ENCODE measurements at places on chromosomes 13 and 19. TPM values are rescaled to one million over a fixed set of nuclear protein-coding genes. Genes with fewer than 3 reads are reported as not detected.

DNA sequence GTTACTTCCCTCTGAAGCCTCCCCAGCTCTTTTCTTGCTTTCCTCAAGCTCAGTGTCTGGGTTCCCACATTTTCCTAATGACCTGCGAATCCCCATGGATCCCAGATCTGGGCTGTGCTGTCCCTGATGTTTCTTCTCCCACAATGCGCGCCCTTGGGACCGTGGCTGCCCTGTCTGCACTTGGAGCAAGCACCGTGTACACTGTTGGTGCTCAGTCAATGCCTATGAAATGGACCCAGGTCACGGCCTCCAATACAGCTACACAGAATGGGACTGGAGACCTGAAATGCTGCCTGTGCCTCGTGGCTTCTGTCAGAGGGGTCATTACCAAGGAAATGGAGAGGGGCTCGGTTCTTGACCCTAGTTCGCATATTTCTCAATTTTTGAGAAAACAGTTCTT lies 160.1 kb upstream of the SOX1 start:
- DNase-seq: no peak

DNA sequence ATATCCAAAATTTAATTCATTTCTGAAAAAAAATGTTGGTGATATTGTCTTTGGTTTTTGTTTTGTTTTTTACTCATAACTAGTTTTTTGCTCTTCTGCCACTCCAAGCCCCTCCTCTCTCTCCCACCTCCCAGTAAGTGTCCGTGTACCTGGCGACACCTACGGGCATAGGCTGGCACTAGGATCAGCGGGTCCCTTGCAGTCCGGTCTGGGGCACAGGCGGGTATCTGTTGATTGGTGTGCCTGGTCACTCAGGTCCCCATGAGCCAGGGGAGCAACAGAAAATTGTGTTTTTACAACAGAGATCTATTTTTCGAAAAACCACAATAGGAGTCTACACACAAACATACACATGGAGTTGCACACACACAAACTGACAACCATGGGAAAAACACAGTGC lies 104.8 kb downstream of the ZIC5 start:
- no peak for DNase-seq

DNA sequence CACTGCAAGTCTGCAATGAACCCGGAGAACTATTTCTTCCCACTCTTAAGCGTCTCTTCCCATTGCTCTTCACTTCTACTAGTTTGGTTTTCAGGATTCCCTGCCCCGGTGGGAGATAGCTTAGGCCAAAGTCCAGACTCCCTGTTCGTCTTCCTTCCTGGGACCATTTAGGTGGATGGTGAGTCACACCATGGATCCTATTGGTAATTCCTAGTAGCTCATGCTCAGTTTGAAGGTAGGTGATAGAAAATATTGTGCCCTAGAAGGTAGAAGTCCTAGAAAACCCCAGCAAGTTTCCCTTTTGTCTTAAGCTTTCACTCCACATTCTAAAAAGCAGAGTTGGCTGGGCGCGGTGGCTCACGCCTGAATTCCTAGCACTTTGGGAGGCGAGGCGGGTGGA lies 13.8 kb downstream of the CHAF1A start:
- no peak for DNase-seq

- no peak for DNase-seq
These were observed 5.0 kb upstream of the KMT2B start for GRCh38 chr19:35712567-35713505.

DNA sequence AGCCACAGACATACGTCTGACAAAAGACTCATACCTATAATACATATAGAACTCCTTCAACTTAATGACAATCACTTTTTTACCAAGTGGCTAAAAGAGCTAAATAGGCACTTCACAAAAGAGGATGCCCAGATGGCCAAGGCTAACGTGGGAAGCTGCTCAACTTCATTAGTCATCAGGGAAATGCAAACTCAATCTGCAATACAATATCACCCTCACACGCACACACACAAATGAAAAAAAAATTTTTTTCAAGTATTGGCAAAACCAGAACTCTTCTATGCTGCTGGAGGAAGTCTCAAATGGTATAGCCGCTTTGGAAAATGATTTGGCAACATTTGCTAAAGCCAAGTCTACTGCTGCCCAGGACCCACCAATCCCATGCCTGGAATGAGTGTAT lies 14.6 kb upstream of the DNMT1 start:
- DNase-seq: no peak

Gene AMH
- 3.2 TPM for polyA plus RNA-seq

GRCh38 chr19:36008336-36008978 lies at the start of gene SYNE4:
SYNE4 (minus strand) TSS chr19:36008813; CDS start chr19:36008681, 132 bp downstream.
- no peak for DNase-seq

- DNase-seq: no peak
These were observed 4.0 kb upstream of the FLT3LG start for GRCh38 chr19:49469828-49470614.

- no peak for DNase-seq
These were observed 1142.4 kb downstream of the SLITRK1 start for GRCh38 chr13:82739881-82740280.

DNA sequence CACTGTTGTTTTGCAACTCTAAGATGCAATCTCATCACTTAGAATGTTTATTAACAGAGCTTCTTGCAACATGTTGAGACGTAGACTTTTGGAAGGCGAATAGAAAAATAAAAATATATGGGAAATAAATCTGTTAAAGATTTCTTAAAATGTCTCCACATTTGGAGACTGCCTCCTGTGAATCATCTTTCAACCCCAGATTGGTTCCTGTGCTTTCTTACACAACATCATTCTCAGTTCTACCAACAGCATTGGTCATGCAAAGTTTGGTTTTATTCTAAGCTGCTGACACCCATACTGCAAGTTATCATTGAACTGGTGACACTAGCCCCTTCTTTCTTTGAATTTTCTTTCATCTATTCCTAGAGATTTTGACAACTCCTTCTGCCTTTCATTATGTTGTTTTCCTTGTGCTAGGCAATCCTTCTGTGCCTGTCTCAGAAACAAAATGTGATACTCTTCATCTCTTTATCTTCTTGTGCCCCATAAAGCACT lies 1.6 kb upstream of the IGFL3 start:
- DNase-seq: no peak

DNA sequence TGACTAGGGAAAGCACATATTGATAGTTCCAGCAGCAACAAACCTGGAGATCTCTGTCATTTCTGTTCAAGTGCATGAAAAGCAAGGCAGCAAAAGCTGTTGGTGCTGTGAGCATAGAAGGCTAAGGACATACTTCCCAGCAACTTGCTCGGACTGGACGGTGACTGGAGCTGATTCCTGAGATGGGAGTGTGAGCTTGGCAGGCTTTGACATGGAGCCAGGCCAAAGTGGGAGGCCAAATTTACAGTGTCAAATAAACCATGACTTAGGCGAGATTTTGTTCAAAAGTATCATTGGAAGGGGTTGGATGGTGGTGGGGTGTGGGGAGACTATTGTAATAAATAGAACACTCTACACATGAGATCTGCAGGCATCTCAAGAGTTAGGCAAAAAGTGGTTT lies 5.9 kb upstream of the ARGLU1 start:
- no peak for DNase-seq

DNA sequence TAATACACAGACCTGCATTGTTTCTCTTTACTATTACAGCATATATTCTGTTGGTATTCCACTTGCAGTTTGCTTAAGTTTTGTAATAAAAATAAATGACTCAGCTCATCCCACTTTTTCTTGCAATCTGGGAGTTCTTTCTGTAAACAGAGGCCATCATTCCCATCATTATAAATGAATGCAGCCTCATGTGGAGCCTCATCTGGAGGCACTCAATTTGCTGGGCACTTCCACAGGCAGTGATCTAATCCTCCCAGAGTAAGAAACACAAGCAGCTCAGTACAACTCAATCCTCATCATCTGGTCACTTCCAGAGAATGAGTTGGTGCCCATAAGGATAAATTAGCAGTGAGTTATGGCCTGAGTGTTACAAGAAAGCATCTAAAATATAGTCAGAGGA lies 2801.9 kb downstream of the PCDH9 start:
- no peak for DNase-seq

Gene SHISA7
- polyA plus RNA-seq: 0.13 TPM

Gene HSD17B14
- 8.3 TPM for polyA plus RNA-seq

DNA sequence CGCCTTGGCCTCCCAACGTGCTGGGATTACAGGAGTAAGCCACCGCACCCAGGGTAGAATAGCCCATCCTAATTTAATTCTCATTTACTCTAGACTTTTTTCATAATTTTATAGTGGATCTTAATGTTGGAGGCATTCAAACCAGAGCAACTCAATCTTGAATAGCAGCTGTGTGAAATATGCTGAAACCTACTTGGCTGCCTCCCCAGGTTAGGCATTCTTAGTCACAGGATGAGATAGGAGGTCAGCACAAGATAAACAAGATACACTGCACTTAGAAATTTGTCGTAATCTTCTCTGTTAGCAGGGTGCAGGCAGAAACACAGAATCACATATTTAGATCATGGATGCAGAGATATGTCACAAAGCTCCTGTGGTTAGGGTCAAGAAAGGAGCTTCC lies 2.7 kb upstream of the ZNF43 start:
- DNase-seq: no peak

GRCh38 chr19:41159881-41160280 lies 33.1 kb upstream of the CYP2S1 start:
- DNase-seq: no peak

Gene GRK1
- 0.26 TPM for polyA plus RNA-seq

Gene KIR3DL1
- polyA plus RNA-seq: not detected

Gene HIPK4
- polyA plus RNA-seq: 0.11 TPM

Gene PIH1D1
- 84.0 TPM for polyA plus RNA-seq

- DNase-seq: no peak
These were observed 11.4 kb upstream of the CPAMD8 start for GRCh38 chr19:17037966-17038500.

DNA sequence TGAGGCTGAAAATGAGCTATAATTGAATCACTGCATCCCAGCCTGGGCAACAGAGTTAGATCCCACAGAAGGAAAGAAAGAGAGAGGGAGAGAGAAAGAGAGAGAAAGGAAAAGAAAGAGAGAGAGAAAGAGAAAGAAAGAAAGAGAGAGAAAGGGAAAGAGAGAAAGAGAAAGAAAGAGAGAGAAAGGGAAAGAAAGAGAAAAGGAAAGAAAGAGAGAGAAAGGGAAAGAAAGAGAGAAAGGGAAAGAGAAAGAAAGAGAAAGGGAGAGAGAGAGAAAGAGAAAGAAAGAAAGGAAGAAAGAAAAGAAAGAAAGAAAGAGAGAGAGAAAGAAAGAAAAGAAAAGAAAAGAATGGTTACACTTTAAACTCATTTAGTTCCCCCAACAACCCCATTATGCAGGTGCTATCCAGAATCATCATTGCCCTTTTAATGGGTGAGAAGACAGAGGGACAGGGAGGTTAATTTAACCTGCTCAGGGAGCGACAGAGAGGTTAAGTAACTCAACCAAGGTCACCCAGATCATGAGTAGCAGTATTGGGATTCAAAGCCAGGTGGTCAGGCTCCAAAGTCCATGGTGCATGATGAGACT lies 10.2 kb upstream of the DPP9 start:
- no peak for DNase-seq

DNA sequence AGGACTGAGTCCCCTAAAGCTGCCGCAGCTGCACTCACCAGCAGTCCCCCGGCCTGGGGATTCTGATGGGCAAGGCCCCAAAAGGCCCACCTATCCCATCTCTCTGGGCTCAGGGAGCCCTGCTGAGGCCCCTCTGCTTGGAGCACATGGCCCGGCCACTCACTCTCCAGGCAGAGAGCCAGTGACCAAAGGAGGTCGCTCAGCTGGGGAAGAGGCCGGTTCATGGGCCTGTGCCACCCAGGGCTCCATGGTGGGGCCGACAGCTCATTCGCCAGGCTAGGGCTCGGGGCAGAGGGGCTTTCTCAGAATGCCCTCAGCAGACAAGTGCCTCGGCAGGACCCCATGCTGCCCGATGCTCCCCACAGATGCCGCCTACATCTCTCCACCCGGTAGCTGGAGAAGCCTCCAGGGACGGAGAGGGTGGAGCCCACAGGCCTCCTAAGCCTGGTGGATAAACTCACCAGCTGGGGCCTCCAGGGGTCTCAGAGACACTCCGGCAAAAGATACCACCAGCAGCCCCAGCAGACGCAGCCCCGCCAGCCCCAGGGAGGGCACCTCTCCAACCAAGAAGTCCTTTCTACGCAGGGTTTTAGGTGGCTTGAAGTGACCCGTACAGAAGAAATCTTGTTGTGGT lies 54.4 kb downstream of the MLLT1 start:
- no peak for DNase-seq

DNA sequence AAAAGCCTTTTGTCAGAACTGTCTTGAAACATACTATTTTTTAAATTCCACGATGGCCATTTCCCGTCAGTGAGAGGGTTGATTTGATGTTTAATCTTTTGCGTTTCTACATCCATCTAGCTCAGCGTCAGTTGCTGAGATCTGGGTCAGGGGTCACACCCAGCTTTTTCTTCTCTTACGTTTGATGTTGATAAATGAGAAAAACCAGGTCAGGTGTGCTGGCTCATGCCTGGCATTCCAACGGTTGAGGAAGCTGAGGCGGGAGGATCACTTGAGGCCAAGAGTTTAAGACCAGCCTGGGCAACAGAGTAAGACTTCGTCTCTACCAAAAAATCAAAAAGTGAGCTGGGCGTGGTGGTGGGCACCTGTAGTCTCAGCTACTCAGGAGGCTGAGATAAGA lies 168.9 kb downstream of the PTPRS start:
- no peak for DNase-seq

Gene TEX26
- polyA plus RNA-seq: 3.0 TPM

Gene FFAR2
- polyA plus RNA-seq: 0.19 TPM

DNA sequence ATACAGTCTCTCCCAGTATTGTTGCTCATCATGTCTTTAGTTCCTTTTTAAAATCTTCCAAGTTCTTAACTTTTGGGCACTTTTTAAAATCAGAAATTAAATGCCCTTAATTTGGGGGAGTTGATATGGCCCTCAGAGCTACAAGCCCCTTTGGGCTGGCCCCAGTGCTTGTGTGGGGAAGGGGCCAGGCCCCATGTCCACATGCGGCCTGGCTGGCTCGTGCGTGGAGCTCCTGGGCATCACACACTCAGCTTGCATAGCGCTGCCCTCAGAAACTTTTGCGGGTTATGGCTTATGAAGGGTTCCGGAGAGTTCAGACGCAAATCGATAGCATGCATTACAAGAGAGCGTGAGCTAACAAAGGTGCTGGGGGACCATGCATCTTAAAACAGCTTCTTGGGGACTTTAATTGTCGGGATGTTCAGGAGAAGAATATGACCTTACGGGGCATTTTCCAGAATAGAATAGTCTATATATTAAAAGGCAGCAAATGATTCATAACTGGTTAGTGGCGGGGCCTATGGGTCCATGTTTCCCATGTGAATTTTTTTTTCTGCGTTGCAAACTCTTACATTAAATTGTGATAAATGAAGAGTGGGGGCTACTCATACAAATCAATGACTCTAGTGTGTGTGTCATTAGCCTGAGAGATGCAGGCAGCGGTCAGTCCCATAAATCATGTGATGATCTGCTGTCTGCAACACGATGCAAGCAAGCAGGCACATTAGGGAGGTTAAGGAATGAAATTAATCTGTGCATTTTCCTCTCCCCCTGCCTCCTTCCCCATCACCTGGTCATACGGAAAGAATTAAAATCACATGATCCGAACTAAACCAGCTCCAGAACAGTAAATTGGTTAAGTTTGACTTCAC lies 185.8 kb upstream of the TSHZ3 start:
- DNase-seq: no peak

DNA sequence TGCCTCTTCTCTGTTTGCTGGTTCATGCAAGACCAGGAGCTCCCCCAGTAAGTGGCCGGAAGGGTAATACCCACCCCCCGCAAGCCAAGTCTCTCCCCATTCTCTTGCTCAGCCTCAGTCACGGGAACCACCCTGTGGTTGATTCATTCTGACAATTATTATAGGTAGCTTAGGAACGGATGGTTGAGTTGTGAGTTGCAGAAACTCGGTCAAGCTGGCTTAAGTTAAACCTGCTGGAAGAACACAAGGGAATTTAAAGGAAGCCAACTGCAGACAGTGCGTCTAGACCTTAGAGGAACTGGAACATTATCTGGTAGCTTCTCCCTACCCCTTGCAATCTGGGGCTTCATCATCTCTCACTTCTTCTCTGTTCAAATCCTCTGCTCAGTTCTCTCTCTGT lies 8.9 kb downstream of the FPR1 start:
- no peak for DNase-seq
